ENCODE measurements at places on chromosomes 6 and 20.

DNA sequence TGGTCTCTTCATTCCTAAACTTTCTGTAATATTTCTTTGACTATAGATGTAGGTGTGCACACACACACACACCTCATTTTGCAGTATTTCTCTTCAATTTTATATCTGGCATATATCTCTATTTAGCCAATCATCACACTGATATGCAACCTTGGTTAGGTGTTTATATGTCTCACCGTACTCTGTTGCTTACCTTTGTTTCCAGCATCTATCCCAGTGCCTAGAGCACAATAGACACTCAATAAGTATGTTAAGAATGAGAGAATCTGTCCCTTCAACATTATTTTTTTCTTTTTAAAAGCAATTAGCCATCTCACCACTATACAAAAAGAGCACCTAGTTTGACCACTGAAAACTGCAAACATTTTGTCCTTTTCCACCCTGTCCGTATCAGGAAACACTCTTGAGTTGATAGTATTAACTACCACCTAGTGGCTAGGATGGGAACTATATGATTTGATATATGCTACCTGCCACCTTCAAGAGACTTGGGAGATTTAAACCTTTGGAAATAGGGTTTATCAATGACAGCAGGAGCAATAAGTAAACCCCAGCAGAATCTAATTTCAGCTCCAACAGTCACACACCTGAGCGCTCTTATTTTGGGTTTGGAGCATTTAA is 48.7 kb upstream of the RSPO3 start:
- peak; percentile 9 for DNase-seq

DNA sequence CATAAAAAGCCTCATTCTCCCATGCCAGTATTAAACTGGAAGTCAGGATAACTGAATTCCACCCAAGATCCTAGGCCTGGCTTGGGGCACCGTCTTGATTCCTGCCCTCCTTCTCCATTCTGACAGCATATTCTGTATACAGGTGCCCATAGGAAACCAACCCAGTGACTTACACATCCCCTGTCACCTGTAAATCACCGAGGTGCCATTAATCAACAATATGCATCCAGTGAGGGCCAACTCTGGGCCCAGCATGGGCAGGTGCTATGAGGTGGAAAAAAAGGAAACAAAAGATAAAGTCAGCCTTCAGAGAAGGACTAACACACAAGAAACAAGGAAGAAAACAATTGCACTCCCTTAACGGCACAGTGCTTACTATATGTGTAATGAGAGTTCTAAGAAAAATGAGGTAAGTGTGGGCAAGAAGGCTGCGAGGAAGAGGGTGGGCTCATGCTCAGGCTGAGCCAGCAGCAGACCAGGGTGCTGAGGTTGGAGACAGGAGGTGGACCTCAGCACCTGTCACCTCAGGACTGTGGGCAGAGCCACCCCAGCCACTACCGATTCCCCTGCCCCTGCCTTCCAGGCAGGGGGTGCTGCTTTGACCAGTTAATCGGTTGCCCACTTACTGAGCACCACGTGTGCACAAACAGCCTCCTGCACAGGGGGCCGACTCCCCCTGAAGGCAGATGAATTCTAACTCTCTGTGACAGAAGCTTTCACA is 105.9 kb downstream of the TRERF1 start:
- no peak for DNase-seq

- no peak for DNase-seq
These were observed 15.3 kb downstream of the PCIF1 start for GRCh38 chr20:45949542-45950329.

DNA sequence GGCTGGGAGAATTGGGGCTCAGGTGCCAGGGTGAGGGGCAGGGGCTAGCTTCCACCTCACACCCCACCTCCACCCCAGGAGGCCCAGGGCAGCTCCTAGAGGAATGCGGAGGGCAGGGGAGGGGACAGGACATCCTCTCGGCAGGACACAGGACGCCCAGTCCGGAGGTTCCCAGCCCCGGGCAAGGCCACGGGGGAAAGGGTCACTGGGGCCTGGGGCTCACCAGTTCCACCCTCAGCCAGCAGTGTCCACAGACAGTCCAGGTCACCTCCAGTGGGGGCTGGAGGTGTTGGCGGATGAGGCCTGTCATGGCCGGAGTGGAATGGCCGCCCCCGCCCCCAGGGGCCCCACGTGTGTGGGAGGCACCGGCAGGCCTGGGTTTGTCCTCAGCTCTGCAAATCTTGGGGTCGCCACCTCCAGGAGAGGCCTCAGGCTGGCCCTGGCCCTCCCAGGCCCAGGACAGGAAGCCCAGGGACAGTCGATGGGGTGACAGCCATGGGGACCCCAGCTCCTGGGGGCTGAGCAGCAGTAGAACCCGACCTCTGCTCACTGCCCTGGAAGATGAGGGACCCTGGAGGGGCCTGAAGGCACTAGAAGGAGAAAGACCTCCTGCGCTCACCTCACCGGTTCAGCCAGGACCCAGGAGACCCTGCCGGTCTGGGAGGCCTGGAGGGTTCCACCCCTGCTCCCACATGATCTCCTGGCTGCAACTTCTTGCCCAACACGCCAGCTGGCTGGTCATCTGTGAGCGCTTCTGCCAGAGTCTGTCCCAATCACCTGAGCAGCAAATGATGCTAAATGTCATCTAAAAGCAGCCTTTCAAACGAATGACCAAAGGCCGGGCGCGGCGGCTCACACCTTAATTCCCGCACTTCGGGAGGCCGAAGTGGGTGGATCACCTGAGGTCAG is 13.0 kb upstream of the ABHD16B start:
- DNase-seq = no peak

DNA sequence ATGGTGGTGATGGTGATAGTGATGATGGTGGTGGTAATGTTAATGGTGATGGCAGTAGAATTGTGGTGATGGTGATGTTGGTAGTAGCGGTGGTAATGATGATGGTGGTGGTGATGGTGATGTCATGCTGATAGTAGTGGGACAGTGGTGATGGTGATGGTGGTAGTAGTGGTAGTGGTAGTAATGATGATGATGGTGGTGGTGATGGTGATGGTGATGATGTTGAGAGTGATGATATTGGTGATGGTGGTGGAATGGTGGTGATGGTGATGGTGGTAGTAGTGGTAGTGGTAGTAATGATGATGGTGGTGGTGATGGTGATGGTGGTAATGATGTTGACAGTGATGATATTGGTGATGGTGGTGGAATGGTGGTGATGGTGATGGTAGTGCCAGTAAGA is 128.8 kb downstream of the LPA start:
- no peak for DNase-seq

- DNase-seq = no peak
These were observed 307.0 kb downstream of the TAF4 start for GRCh38 chr20:61758564-61759200.

DNA sequence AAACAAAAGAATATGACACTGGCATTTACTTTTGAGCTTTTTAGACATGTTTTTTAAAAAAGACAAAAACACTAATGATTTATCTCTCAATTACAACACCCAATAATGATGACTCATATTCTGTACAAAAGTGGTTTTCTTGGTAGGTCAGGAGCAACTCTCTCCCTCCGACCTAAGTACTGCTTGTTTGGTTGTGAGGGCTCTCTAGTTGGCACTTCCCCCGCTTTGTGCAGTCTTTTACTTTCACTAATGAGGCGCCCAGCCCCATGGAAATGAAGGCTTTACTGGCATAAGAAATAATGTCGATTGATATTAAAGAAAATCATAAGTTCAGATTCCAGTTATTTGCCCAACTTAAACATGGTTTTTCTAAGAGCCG is 1.3 kb downstream of the KPNA5 start:
- peak; percentile 43 for DNase-seq

- DNase-seq = peak; percentile 86
These were observed 33.0 kb downstream of the HNF4A start for GRCh38 chr20:44388466-44389023.

GRCh38 chr6:163285691-163286090 is 128.8 kb upstream of the QKI start:
- DNase-seq = no peak

DNA sequence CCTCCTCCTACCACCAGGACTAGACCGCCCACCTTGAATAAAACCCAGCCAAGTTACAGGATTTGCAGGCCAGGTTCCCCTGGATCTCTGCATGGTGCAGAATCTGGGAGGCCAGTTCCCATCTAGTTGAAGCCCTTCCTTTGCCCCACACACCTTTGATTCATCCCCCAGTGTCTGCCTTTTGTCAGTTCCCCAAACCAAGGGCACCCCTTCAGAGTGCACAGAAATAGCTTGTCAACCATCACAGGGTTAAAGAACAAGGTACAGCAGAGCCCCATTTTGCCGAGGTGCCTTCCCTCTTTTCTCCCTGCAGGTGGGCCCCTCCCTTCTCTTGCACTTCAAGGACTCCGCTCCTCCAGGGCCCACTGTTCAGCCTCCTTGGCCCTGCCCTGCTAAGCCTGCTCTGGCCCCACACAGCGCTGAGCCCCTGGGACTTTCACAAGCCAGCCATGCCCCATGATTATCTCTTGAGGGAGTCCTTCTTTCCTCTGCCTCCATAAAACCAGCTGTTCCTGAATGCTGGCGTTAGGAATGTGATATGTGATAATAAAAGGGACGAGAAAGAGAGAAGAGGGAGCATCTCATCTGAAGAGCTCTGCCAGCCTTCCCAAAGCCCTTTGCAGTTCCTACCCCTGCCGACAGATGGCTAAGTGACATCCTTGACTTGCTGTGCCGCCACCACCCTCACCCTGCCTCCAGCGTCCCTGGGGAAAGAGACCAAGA is 280.3 kb downstream of the CDC5L start:
- DNase-seq = peak; percentile 35

GRCh38 chr6:155466539-155466938 is 10.9 kb upstream of the NOX3 start:
- no peak for DNase-seq

GRCh38 chr6:123648723-123649122 is 12.0 kb upstream of the TRDN start:
- no peak for DNase-seq

DNA sequence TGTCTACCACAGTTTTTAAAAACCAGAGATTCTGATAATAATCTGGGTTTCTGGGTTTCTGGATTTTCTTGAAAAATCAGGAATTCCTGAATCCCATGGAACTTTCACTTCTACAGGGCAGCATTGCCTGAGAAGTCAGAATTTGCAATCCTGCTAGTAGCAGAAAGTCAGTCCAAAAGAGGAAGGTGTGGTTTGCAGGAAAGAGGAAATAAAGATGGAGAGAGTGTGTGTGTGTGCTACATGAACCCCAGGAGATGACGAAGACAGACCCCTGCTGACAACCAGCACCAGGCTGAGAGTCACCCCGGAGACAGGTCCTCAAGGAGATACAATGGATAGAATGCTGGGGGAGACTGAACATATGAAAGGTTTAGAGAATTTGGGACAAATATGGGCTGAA is 44.9 kb downstream of the PRND start:
- DNase-seq = no peak

- DNase-seq = no peak
These were observed 17.9 kb downstream of the GNAS start for GRCh38 chr20:58870293-58871014.

DNA sequence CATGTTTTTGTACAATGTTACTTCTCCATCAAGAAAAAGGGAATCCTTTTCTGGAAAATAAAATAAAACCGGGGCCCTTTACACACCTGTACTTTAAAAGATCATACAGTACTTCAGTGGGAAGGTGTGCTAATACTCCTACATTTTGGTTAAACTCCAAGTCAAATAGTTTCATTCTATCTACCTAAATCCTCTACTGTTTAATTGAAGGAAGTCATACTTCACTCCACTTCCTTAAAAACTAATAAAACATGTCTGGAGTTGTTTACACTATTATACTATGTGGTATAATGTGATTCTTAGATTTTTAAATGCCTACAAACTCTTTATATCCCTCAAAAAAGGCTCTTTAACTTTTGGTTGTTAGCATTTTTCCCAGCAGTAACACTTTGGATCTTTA is 18.6 kb upstream of the HBS1L start:
- no peak for DNase-seq

GRCh38 chr6:32117461-32117860 is 8.3 kb upstream of the TNXB start:
- DNase-seq = no peak

DNA sequence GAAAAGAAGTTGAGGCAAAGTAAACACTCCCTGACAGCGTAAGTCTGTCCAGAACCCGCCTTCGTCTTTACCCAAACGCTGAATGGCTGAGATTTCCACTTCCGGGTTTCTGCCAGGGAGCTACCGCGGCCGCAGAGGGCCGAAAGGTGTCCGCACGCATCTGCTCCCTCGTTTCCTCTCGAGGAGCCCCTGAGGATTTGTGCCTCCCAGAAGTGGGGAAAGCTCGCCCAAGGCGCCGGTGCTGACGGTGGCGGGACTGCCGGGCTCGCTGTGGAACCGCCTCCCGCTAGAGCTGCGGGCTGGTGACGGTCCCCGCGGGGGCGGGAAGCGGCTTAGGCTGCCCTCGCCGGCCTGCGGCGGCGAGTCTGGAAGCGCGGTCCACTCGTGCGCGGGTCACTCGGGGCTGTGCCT is 1760.2 kb upstream of the DEFB115 start:
- peak; percentile 13 for DNase-seq

- DNase-seq = no peak
These were observed 374.4 kb downstream of the PHF3 start for GRCh38 chr6:64010010-64010409.

- DNase-seq = no peak
These were observed 22.1 kb downstream of the BACH2 start for GRCh38 chr6:90274451-90275030.

- no peak for DNase-seq
These were observed 63.2 kb upstream of the TMEM181 start for GRCh38 chr6:158496700-158497099.

GRCh38 chr20:14441201-14441600 is 103.8 kb upstream of the FLRT3 start:
- DNase-seq = no peak

- DNase-seq = no peak
These were observed 10.1 kb downstream of the KPNA5 start for GRCh38 chr6:116691154-116691553.

DNA sequence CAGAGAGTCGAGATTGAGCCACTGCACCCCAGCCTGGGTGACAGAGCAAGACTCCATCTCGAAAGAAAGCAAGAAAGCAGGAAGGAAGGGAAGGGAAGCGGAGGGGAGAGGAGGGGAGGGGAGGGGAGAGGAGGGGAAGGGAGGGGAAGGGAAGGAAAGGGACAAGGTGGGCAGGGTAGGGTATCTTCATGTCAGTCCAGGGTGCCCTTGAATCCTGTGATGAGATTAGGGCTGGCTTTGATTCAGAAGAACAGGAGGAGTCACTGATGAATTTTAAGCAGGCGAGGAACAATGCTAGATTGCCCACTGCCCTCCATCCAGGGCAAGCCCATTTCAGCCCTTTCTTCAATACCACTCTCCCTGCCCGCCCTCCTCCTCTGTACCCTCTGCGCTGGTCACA is 35.0 kb upstream of the EPB41L1 start:
- no peak for DNase-seq

DNA sequence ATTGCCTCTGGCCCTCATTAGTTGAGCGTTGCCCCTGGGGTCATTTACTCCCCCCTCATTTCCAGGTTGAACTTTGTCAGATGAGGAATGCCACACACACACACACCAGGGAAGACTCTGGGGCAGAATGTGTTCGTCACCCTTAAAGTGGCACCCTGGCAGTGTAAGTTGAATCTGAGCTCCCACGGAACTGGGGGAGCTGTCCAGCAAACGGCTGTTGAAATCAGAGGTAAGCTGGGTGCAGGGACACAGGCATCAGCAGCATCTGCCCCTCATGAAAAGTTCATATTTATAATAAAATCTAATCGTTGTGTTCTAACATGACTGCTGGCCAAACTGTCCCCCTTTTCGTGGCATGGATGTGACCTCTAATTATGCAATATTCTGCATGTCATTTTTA is 4.3 kb upstream of the MC3R start:
- DNase-seq = no peak
